ENCODE measurements at places on chromosomes 5 and 9. TPM values are rescaled to one million over a fixed set of nuclear protein-coding genes. Genes with fewer than 3 reads are reported as not detected.

GRCh38 chr9:116686135-116686534 is 970 bp upstream of the TRIM32 start:
- no peak for DNase-seq

DNA sequence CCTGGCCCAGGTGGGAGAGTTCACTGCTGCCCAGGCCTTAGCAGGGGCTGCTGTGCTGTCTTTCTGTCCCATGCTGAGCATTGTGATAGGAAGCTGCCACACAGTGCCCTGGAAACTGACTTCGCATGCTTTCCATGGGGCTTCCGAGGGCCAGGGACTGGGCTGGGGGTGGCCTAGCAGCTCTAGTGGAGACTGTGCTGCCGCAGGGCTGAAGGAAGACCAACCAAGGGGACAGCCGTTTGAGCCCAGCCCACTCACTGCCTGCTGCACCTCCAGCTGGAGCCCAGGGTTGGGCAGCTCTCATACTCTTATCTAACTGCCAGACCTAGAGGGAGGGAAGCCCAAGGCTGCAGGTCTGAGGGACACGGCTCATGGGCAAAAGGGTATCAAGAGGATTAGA is 79.2 kb downstream of the RGS3 start:
- peak; percentile 24 for DNase-seq

- no peak for DNase-seq
Measured at GRCh38 chr5:30607301-30607894, 586.1 kb upstream of the CDH6 start.

DNA sequence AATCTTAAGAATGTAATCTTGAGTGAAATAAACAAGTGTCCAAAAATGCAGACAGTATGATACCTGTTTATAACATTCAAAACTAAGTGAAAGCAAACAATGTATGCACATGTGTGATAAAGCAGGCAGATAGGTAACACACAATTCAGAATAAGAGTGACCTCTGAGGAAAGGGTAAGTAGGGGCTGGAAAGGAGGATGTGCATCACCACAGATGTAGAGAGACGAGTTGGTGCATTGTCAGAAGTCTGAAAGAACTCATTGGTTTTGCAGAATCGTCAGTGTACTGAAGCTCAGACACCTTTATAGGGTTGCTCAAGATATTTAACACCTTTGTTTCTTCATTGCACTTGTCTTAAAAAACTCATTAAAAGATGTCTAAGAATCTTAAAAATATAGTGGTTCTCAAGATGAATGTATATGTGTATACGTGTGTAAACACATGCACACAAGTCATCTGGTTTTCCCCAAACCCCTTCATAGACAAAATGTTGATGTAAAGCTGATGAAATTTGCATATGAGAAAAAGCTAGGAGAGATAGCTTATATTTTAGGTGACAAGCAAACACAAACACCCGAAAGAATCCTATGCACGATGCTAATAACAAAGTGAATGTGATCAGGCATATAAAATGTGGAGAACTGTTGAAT is 197.6 kb upstream of the MEF2C start:
- no peak for DNase-seq

- no peak for DNase-seq
Measured at GRCh38 chr5:43412156-43412555, at the start of gene CCL28. TSS of gene CCL28 (minus strand) at chr5:43412391. CDS start at chr5:43412316, 75 bp downstream.

Gene NR2F1-AS1
- total RNA-seq, result 11.9 TPM

Gene SPINK1
- not detected for total RNA-seq

Data from left cardiac atrium (tissue), 4 donors.